ENCODE measurements at places on chromosomes 5 and 9. TPM values are rescaled to one million over a fixed set of nuclear protein-coding genes. Genes with fewer than 3 reads are reported as not detected.

DNA sequence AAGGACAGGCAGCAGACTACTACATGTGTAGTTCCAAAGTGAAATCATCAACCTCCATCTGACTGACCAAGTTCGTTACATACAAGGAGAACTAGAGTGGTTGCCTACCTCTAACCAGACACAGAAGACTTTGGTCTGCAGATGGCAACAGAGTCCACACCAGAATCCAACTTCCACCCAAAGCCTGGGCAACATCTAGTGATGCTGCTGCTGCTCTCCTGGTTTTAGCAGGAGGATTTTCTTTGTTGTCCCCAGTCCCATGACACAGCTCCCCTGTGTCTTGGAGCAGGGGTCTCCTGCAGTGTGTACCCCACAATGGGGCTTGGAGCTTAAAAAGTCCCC lies 46.4 kb upstream of the APC start:
- no peak for DNase-seq

DNA sequence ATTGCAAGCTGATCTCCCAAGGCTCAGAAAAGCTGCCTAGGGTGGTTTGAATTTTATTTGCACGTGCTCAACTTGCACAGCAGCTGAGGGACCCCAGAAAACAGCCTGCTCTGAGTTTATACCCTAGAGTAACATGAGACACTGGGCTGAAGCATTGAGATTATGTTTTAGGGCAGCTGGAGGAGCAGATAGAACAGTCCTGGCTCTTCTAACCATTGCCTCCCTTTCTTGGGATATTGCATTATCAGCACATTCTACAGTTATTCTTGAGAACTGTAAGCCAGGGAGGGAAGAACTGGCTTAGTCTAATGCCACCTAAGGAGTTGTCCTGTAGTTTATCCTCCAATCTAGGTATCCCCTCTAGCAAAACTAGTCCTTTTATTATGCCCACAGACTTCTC lies 10.3 kb downstream of the SMC2 start:
- DNase-seq = no peak

DNA sequence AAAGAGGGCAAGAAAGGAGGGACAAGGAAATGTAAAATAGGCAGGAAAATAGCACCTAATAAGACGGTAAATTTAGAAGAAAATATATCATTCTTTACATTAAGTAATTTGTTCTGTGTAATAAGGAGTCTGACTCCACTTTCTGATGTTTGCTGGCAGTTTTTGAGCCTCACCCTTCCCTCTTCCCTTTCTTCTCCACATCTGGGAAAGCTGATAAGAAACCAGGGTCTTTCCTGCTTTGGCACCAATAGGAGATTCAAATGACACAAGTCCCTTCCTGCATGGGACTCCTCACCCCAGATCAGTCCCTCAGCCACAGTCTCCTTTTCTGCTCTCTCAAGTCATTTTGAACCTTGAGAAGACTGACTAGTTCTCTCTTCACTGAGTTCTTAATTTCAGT lies 31.2 kb upstream of the LECT2 start:
- DNase-seq = no peak

DNA sequence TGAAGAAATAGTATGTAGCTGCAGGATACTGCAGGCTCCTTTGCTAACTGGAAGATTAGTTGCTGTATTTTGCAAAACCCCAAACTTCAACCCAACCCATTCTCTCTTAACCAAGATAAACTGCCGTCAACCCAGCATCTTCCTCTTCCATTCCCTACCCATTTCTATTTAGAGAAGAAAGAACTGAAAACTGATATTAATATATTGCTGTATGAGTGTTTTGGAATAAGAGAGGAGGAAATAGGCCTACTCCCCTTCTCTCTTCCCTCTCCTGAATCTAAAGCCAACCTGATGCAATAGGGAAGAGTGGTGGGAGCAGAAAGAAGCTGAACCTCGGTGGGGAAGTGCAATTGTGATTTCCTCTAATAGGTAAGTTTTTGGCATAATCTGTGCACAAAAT lies 83.7 kb downstream of the TMEM215 start:
- no peak for DNase-seq

GRCh38 chr5:122715095-122715494 lies 59.8 kb upstream of the SNX2 start:
- DNase-seq = no peak

DNA sequence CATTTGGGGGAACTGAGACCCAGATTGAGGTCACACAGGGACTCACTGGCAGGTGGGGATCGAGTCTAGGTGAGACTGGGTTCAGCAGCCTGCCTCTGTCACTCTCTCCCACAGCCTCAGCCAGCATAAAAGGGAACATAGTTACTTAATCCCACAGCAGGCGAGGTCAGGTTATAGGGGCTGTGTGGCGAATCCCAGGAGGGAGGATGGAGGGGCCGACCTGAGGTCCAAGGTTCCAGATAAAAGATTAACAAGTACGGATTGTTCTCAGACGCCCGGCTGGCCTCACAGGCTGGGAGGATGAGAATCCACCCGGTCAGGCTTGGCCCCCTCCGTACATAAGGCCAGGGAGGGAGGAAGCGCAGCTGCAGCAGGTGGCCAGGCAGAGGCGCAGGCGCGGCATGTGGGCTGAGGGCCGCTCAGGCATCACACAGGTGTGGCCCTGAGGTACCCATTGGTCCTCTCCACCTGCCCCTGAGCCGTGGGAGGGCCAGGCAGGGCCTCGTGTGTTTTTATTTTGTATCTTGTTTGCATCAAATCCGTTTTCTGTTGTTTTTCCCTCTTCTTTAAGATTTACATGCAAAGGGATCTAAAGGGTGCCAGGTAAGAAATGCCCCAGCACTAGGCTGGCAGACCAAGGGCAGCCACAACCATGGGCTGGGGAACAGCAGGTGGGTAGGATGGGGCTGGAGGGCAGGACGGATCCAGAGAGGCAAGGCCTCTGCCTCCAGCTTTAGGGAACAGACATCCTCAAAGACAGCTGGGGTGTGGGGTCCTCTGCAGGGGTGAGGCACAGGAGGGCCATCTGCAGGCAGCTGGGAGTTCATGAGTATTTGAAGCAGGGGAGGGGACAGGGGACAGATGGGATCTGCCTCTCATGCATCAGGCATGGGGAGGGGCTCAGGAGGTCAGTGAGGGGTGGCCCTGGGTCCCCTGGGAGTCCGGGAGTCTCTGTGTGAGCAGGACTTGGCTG lies 3.6 kb downstream of the SUSD3 start:
- no peak for DNase-seq

DNA sequence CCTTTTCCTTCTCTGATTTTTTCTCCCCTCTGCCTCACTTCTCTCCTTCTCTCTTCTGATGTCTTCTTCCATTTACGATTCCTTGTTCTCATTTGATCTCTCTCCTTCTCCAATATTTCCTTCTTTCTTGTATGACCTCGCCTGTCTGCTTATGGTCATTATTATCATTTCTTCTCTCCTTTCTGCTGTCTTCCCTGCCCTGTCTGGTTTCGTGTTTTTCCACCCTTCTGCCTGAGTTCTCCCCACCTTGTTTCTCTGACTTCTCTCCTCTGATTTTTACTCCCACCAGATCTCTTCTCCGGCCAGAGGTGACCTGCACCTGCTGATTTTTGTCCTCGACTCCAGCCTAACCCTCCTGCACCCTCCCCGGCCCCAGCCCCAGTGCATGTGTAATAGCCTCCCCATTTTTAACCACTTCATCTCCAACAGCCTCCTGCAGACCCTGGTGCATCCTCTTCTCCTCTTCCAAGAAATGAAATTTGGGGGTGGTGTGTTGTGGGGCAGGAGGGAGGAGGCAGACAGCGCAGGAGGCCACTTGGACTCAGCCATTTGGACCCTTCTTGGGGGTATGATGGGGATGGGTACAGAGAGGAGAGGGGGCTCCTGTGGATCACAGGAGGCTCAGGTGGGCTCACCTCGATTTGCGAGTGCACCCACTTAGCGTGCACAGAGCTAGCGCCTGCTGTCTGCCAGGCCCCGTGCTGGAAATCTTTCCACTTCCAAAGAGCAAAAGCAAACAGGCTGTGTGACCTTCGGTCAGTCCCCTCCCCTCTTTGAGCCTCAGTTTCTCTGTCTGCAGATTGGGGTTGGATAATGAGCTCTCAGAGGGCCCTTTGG lies 32.5 kb downstream of the GSN start:
- DNase-seq = no peak

DNA sequence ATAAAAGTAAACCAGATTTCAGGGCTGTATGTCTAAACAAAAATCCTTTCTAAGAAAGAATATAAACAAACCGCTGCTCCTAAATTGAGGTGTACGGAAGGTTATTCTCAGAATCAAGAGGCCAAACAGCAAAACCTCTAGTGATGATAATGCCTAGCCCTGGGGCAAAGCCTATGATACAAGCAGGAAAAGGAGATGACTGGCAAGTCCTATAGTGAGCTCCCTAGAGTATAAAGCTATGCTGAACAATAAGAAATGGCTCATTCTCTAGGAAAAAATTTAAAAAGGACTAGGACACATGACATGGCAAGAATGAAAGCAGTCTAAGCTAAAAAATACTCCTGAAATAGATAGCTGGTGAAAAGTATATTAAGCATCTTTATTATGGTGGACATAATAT lies 187.1 kb downstream of the BNC2 start:
- DNase-seq = no peak

DNA sequence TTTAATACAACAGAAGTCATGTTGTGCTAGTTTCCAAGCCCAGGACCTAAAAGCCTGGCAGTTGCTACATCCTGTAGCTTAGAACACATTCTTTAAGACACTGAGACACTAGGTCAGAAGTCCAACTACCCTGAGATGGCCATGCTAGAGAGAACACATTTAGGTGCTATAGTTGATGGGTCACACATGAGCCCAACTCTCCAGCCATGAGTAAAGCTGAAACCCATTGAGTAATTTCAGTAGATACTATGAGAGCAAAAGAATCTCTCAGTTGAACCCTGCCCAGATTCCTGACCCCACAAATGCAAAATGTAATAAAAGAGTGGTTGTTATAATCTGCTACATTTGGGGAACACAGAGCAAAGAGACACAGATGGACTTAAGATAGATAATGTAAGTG lies 164.4 kb downstream of the SEMA5A start:
- DNase-seq = no peak

GRCh38 chr5:75322066-75322465 lies 15.0 kb upstream of the HMGCR start:
- DNase-seq = no peak

GRCh38 chr5:137442660-137443059 lies 56.5 kb downstream of the SPOCK1 start:
- DNase-seq = no peak

DNA sequence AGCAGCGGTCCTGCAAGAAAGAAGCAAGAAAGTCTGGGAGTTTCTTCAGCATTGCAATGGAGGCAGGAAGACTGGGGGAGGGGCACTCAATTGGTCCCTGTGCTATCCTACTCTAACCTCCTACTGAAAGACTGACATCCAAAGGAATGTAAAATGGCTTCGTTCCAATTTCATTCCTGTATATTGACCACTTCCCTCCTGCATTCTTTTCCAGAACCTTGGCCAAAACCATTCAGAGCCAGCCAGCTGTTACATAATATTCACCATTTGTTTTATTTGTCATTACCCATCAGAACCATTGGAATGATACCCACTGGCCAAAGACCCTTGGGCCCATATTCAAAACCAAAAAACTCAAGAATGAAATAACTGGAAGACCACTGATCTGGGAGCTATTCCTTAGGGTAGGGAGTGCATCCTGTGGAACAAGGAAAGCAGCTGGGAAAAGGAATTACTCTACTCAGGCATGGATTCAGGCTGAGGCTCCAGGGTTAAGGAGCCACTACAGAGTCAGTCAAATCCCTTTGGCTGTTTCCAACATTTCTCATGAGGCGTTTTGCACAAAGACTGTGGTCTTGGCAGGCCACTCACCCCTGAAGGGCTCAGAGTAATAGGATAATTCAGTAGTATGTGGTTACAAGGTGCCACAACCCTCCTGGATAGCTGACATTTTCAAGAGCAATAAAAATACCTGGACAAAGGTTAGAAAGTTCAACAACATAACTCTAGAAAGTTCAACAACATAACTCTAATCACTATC lies 148.7 kb upstream of the SLC1A3 start:
- no peak for DNase-seq

DNA sequence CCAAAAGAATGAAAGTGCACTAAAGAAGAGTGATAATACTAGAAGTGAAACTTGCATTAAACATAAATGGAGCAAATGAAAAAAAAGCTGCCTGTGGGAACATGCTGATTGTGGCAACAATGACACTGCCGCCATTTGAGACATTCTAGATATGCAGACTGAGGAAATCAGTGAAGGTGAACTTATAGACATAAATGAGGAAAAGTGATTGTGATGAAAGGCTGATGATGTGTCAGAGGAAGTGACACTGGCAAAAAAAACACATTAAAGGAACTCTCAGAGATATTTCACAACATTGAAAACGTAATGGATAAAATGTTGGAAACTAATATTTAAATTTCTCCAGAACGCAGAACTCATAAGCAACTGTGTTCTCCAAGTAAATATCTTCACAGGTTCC lies 1.2 kb downstream of the ERCC8 start:
- no peak for DNase-seq

GRCh38 chr5:53041071-53041692 lies 52.0 kb downstream of the ITGA2 start:
- no peak for DNase-seq

DNA sequence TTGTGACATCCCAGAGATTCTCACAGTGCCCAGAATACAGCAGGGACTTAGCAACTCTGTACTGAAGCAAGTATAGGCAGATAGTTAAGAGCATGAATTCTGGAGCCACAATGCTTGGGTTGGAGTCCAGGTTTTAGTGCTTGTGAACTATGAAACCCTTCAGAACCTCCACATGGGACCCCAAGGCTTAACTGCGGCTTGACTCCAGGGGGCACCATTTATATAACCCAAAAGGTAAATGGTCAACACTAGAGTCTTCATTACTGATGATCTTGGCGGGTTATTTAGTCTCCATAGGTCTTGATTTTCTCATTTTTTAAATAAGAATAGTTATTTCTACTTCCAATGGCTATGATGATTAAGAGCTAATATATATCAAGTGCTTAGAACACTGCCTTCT lies 390.3 kb downstream of the TAF11L14 start:
- no peak for DNase-seq

- DNase-seq = no peak
Measured at GRCh38 chr5:113214606-113215323, 220.0 kb downstream of the TSSK1B start.

DNA sequence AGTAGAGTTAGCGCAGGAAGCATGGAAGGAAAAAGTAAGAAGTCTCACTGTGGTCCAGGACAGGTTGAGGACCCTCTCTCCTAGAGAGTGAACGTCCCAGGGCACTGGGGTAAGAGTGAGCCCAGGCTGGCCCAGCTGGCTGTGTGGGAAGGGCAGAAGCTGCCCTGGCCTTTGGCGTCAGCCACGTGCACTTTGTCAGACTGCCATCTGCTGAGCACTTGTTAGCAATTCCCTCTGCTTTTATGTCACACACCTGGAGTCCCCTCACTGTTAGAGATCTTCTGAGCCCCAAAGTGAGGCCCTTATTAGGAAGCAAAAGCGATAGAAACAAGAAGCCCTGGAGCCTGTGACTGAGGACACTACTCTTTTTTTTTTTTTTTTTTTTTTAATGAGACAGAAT lies 79.1 kb downstream of the UGCG start:
- no peak for DNase-seq

Gene PCDHA9
- 0.03 TPM for polyA plus RNA-seq

Gene IL4
- polyA plus RNA-seq = not detected

Gene PRDM9
- not detected for polyA plus RNA-seq

Gene CAMK4
- 4.6 TPM for polyA plus RNA-seq

Gene PCDHB6
- polyA plus RNA-seq = 3.2 TPM

Gene HCN1
- not detected for polyA plus RNA-seq

Gene IL13
- polyA plus RNA-seq = not detected

Gene SLC46A2
- 0.08 TPM for polyA plus RNA-seq

Gene PDGFRB
- polyA plus RNA-seq = 142 TPM

Gene PTGDS
- 25.4 TPM for polyA plus RNA-seq

Gene PCDHGB3
- 2.6 TPM for polyA plus RNA-seq

Gene ZNF879
- polyA plus RNA-seq = 8.8 TPM

Measured in right renal cortex interstitium (tissue), 3 donors.